ENCODE measurements at places on chromosomes 4 and X.

- DNase-seq: no peak
These were observed 4.7 kb downstream of the USP51 start for GRCh38 chrX:55484948-55485347.

GRCh38 chrX:114715096-114715495, 131.2 kb downstream of the HTR2C start:
- DNase-seq: no peak

GRCh38 chr4:7676398-7676922, 241.7 kb upstream of the PSAPL1 start:
- no peak for DNase-seq

DNA sequence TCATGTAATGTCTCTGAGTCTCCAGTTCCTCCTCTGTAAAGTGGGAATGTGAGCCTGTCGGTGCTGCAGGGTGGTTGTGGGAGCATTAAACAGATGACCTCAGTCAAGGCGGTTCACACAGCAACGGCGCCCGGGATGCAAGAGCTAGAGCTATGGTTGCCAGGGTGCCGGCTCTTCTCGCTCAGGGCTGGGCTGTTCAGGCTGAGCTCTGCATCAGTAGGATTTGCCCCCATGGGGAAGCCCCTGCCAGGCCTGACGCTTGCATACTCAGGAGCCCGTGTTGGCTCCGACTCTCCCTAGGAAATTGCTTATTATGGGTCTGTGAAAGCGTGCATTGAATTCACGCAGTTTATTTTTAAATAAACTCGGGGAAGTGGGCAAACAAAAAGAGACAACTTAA, 67.3 kb downstream of the PSAPL1 start:
- DNase-seq: no peak

DNA sequence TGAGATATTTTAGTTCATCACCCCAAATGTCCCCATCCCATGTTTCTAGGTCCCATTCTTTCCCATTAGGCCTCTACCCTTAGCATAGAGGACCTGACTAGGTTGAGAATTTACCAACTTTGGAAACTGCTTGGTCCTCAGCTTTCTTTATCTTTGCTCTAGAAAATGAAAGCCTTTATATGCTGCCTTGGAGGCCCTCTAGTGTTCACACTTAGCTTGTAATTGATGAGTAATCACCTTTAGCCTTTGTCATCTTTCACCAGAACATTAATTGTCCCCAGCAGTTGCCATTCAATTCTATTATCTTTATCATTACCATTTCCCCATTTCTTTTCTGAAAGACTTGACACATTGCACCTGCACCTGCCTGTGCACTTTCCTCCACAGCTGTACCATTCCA, 589.2 kb upstream of the NR3C2 start:
- DNase-seq: no peak

DNA sequence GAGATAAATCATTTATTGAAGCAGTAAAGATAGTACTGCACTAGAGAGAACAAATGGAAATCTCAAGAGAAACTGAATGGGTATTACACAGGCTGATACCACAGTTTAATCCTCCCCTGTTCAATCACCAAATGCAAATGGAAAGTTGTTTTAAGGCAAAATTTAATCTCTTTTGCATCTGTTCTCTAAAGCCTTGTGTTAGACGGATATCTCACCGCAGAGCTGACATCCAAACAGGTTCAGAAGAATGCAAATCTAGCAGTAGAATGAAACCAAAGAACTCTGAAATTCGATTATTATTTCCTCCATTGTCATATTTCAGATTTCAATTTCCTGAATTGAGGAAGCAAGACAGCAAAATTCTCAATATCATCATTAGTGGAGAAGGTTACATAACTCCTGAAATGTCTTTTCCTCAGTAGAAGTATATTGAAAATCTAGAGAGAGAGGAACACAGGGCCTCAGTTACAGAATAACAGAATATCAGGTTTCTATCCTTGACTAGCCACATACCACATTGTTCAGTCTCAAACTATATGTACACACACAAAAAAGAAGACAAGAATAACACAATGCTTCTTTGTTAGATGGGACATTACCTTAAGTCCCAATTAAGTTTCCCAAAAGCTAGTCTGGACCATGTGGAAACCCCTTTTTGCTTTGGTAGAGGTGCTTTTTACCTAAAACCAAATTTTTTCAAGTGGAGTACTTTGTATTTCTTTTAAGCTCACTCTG, 94.1 kb upstream of the BANK1 start:
- DNase-seq: no peak

DNA sequence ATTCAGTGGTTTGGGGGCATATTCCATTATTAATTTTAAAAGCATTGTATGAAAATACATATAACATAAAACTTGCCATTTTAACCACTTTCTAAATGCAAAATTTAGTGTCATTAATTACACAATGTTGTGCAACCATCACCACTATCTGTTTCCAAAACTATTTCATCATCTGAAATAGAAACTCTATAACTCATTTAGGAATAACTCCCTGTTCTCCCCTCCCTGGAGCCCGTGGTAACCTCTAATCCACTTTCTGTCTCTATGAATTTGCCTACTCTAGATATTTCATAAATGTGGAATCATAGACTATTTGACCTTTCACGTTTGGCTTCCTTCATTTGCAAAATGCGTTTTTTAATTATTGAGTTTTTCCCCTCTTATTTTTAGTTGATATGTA, 101.4 kb upstream of the GPC4 start:
- no peak for DNase-seq

GRCh38 chrX:116172976-116173375, 2.4 kb downstream of the AGTR2 start:
- no peak for DNase-seq

- DNase-seq: no peak
These were observed 143.5 kb upstream of the PBDC1 start for GRCh38 chrX:76029385-76029784.

DNA sequence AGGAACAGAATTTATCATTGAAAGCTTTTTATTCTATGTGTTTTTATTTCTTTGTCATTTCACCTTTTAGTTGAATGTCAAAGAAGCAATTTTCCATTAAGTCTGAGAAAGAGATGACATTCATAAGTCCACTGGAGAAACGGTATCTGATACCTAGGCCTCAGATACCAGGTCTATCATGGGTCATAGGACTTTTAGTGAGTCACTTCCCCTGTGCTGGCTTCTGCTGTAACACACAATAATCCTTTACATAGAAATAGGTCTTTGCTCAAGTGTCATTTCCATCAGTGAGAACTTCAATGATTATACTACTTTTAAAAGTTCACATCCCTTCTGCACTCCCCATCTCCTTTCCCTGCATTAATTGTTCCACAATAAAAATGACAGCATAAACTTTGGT, 125.5 kb upstream of the ARMCX2 start:
- no peak for DNase-seq

- DNase-seq: no peak
These were observed 107.5 kb upstream of the ACSL4 start for GRCh38 chrX:109840585-109840984.

GRCh38 chrX:12488771-12489170, 302.4 kb upstream of the PRPS2 start:
- no peak for DNase-seq

DNA sequence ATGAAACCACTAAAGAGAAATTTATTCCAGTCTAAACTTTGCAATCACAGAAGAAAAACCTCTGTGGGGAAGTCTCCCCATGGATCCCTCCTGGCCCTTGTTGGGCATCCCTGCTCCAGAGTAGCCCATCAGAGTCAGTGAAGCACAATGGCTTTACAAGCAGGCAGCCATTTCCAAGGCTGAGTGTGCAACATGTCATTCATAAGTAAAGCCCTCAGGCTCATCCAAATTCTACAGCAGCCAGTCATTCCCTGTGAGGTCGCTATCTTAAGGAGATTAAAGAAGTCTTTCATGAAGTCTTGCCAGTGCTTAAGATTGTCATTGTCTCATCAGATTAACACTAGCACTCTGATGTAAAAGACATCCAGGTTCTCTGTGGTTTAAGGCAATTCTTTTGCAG, 17.0 kb upstream of the MAPK10 start:
- DNase-seq: no peak

Data from amygdala (tissue), 56 donors.